ENCODE measurements at places on chromosomes 7 and 10.

- no peak for DNase-seq
Measured at GRCh38 chr10:97321804-97322190, 2.7 kb downstream of the FRAT1 start.

DNA sequence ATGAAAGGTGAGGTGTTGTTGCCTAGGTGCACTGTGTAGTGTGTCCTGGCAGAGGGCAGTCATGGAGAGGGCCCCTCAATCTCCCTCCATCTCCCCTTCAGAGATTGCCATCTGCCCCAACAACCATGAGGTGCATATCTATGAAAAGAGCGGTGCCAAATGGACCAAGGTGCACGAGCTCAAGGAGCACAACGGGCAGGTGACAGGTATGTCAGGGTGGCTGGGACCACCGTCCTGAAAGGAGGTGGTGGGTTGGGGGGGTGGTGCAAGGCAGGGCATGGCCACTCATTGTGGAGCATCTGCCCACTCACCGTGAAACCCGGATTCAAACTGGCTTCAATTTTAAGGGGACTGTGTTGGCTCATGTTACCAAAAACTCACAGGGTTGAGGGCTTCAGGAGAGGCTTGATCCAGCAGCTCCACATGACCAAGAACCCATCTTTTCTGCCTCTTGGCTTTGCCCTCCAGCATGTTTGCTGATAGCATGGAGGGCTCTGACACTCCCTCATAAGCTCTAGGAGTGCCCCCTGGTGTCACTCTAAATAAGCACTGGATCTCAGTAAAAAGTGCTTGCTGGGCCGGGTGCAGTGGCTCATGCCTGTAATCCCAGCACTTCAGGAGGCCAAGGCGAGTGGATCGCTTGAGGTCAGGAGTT is 12.2 kb downstream of the ARPC1B start:
- no peak for DNase-seq

GRCh38 chr10:63266391-63267316 is 133.5 kb downstream of the NRBF2 start:
- DNase-seq: no peak

DNA sequence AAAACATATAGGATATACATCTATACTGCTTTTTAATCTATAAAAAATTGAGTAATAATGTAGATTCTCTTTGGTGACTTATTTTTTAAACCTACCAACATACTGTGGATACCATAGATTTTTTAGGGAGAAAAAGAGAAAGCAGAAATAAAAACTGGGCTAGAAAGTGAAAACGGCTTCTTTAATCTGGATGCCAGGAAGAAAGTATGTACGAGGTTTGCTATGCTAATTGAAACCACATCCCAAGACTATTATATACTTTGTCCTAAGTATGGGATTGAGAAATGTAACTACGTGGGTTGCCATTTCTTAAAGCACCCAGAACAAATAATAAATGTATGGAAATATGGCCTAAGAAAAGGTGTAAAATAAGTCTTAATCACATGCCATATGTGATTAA is 129.0 kb upstream of the NFE2L3 start:
- no peak for DNase-seq

DNA sequence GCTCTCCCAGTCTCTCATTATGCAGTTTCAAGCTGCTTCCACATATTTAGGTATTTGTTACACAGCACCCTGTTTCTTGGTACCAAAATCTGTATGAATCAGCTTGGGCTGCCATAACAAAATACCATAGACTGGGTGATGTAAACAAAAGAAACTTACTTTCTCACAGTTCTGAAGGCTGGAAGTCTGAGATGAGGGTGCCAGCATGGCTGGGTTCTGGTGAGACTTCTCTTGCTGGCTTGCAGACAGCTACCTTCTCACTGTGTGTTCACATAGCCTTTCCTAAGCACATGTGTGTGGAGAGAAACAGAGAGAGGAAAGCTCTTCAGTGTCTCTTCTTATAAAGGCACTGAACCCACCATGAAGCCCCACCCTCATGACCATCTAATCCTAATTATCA is 15.7 kb upstream of the CBLL1 start:
- DNase-seq: no peak

GRCh38 chr7:30029696-30030095 is 1.5 kb downstream of the PLEKHA8 start:
- no peak for DNase-seq

DNA sequence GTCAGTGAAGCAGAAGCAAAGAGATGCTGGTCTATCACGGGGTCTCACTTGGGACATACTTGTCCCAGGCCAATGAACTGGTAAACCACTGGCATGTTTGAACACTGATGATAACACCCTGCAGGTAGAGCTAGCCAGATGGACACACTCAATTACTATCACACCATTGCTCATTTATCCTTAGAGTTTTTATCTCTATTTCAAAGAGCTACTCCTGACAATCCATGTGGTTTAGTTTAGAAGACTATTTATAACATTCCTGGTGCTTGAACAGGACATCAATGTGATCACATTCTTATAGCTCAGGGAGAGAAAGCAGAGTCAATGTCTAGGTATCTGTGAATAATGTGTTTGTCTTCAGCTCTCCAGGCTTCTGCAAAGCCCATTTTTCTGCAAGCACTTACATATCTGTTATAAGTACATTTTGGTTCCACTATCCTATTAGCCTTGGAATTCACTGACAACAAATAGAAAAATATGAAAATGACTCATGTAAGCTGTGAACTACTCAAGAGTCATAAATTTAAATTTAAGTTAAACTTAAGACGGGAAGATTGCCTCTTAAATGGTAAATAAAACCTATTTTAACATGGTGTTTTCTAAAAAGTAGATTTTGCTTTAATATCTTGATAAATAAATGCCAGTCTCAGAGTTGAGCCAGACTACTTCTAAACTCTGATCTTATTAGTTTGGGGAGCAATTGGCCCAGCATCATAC is 106.7 kb upstream of the MBL2 start:
- no peak for DNase-seq

DNA sequence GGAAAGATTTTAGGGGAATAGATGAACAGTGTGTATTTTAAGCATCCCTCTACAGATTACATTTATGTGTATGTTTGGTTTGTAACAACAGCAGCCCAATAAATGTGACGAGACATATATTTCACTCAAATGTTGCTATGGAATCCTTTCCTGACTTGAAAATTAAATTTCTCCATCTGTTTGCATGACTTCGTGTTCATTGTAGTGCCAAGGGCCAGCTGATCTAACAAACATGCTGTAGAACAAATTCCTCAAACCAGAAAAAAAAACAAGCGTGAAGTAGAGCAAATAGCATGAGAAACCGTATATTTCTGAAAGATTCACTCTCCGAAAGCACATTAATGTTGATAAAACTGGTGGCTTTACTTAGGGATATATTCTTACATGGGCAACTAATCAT is 87.8 kb downstream of the NRCAM start:
- no peak for DNase-seq

DNA sequence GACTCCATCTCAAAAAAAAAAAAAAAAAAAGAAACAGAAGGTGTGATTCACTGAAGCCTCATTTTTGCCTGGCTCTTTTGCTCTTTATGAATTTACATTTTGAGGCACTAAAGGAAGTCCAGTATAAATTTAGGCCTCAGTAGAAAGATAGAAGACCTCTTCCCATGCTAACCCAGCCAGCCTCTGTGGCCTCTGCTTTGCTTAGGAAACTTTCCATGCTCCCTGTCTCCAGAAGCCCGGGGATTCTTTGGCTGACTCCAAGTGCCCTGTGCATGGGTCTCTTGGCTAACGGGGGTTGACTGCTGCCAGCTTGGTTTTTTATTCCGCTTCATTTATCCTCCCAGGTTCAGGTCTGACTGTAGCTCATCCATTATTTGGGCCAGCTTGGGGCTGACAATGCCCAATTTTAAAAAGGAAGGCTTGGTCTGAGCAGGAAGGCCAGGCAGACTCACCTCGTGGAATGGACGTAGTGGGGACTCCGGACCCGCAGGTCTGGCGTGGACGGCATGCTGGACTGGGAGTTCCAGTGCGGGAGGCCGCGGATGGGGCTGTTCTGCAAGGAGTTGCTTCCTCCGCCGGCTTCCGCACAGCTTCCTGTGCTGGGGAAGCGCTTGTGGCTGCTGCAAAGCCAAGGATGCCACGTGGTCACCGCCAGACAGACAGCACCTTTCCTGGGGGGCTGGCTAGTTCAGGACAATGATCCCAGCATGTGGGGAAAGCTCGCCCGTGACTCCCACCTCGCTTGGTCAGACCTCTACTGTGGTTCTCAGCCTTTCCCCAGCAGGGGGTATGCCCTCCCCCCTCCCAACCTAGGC is 72.3 kb downstream of the PRPF18 start:
- no peak for DNase-seq

DNA sequence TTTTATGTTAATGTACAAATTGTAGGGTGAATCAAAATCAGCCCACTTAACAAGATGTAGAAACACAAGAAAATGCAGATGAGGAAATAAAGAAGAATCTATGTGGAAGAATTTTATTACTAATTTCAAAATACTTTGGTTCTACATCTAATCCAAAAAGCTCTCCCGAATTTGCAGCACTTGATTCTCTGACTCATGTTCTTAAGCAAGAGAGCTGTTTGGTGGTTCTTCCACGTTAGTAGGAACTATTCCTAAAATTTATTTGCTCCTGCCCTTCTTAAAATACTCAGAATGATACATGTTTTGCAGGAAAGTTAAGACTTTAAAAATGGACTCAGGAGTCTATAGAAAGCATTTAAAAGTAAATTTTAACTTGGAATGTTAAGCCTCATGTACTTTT is 91.8 kb downstream of the ZMYND11 start:
- no peak for DNase-seq

DNA sequence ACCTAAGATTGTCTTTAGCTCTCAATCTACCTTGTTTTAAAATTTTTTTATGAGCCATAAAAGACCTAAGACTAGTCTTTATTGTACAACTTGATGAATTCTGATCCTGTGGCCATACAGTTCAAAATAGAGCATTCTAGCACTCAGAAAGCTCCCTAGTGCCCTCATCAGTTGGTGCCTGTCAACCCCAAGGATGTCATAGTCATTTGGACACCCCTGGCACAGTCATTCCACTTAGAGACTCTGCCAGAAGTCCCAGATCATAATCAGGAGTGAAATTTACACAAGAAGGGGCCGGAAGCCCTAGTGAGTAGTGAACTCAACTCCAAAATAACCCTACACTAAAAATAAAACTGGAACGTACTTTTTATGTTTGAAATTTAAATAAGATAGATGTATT is 80.0 kb upstream of the INSIG1 start:
- no peak for DNase-seq

- no peak for DNase-seq
Measured at GRCh38 chr10:62058476-62058875, 157.0 kb downstream of the ARID5B start.

- no peak for DNase-seq
Measured at GRCh38 chr7:134084488-134085144, 42.5 kb upstream of the LRGUK start.

DNA sequence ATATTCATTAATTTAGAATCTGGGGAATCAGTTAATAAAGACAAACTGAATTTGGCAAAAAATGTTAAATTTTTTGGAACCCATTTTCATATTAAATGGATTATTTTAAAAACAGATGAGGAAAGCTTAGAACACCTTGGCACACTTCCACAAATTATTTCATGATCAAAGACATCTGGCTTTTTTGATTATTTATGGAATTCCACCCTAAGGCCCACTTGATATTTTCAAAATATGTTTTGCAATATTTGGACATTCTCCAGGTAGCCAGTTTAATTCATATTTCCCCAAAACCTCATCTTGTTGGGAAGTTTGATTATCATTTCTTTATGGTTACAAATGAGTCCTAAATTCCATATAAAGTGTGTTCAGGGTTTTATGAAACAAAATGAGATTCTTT is 129.9 kb downstream of the DOCK4 start:
- DNase-seq: no peak

- no peak for DNase-seq
Measured at GRCh38 chr7:42222891-42223290, 14.1 kb downstream of the GLI3 start.

DNA sequence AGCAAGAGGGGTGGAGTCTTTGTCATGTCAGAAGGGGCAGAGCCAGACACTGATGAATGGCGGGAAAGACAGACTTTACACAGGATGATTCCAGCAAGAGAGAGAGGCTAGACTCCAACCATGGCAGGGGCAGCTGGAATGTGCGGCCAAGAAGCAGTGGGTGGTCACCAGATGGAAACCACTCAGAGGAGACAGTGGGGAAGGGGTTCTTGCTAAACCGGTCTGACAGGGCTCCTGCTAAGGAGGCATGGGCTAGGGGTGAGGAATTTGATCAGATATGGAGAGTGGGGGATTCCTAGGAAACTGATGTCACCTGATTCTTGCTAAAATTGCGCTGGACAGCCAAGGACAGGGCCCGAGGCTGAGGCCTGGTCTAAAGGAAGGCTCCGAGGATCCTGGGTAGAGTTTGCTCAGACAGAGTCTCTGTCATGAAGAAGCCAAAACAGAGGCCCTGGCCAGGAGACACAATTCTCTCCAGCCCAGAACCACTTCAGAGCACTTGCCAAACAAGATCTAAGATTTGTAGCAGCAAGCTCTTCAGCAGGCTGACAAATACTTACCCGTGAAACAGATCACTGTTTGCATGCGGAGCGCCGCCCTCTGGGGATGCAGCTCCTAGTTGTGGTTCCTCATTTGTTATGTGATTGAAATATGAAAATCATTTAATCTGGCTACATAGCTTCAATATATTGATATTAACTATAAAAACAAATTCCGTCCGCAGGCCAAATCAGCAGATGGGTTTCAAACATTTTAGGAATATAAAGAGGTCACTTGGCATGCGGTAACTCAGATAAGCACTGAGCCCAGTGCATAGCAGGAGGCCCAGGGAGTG is 377.0 kb downstream of the TCERG1L start:
- DNase-seq: no peak

DNA sequence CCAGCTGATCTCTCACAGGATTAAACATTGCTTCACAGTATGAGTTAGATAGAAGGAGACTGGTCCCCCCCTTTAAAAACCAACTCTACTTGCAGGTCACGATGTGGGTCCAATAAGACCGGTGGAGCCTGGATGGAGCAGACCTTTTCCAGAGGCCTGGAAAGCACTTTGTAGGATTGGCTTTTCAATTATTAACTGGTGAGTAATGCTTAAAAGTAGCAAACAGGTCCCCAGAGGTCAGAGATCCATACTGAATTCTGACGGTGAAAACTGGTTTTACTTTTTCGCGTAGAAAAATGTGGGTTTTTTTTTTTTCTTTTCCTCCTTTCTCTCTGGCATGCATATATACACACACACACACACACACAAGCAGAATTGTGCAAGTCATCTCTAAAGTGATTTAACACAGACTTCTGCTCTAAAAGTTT is 74.9 kb upstream of the OGDHL start:
- DNase-seq: no peak

All from activated CD4-positive, alpha-beta T cell treated with anti-CD3 and anti-CD28 coated beads for 1 hour (primary cell).